ENCODE measurements at places on chromosomes 7 and 10.
A peak's percentile ranks its signal among the peaks of the same experiment; 100 is the strongest.

DNA sequence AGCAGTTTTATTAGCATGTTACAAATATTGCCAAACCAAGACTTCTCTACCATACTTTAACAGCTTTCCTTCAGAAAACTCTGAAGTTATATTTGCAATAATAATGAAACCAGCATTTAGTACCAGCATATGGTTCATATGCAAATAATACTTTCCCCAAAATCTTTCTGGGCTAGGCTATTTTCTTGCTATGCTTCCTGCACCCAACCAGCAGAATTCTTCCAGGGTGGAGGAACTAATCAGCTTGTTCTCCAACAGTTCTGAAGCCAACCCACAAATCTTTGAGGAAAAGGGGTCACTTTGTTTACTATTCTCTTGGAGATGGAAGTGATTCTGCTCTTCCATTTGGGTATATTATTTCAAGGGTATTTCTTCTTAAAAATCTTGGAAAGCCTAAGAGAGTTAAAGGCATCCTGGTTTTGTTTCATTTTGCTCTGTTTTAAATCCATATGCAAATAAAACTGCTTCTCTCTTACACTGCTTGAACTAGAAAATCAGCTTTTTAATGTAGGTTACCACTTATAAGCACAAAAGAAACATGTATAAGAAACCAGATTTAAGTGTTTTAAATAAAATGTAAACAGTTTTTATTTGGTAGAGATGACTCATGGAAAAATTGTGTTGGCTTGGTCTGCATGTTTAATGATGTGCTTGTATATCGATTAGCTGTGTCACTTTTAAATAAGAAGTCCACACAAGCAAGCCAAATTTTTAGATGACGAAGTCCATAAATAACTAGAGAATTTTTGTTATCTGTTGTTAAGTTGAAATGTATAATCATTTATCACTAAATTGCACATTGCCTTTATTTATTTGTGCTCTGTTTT lies 103.7 kb downstream of the HECTD2 start:
- DNase-seq, result no peak

DNA sequence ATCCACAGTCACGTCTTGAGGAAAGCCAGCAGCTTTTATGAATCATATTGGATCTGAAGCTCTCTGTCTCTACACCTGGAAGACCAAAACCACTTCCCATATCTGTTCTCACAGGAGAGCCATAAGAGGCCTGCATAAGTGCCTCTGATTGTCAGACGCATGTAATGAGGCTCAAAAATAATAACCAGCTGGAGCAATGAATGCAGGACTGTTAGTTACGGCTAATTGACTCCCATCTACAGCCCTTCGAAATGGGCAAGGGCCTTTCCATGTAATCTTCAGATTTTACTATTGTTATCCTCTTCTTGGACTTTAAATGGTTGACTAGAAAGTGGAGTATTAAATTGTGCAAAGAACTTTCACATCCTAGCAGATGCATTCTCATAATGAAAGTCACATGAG lies 4.4 kb upstream of the SEMA3C start:
- no peak for DNase-seq

- DNase-seq, result peak; percentile 38
Measured at GRCh38 chr10:90862908-90863514, 5.2 kb upstream of the HTR7 start.

- no peak for DNase-seq
Measured at GRCh38 chr7:29090836-29091601, 55.3 kb downstream of the CPVL start.

GRCh38 chr10:856416-857157 lies 74.9 kb downstream of the LARP4B start:
- no peak for DNase-seq

GRCh38 chr10:62250594-62251198 lies 17.9 kb downstream of the RTKN2 start:
- DNase-seq, result no peak

- no peak for DNase-seq
Measured at GRCh38 chr7:91847231-91847630, 33.3 kb downstream of the MTERF1 start.

GRCh38 chr10:55374060-55374459 lies 573.0 kb upstream of the PCDH15 start:
- DNase-seq, result no peak

GRCh38 chr10:100510533-100511308 lies 8.9 kb downstream of the SEC31B start:
- peak; percentile 95 for DNase-seq

DNA sequence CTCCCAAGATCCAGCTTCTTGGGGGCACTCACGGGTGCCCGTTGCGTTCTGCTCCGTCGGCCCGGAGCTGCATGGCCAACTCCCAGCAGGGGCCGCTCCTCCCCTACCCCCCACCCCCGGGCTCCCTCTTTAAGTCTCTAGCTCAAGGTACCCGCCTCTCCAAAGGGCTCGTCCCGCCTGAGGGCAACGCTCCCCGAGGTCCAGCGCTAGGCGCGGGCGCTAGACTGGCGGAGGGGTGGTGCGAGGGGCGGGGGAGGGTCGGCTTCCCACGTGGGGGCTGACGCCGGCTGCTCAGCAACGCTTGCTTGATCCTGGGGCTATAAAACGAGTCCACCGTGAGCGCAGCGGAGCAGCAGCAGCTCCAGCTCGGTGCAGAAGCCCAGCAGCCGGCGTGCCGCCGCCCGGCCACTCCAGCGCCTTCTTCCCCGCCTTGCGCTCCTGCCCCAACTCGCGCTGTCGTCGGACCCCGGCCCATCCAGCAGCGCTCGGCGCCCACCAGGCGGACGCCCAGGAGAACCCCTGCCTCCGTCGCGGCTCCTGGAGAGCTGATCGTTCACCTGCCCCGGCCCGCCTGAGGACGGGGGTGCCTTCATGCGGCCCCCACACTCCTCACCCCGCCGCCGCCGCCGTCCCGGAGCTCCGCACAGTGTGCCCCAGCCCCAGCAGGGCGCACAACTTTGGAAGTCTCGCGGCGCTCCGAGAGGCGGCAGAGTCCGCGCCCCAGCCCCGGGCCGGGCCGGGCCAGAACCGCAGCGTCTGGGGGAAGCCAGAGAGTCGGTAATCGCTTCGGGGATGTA lies at the start of gene ADRA2A:
TSS of gene ADRA2A (plus strand) at position 348 of the 797 bp plus-strand sequence. CDS start 968 bp downstream, outside the sequence.
- peak; percentile 52 for DNase-seq

- DNase-seq, result no peak
Measured at GRCh38 chr10:117163061-117163953, 25.2 kb upstream of the VAX1 start.

GRCh38 chr7:151902311-151902710 lies 25.4 kb upstream of the PRKAG2 start:
- no peak for DNase-seq

GRCh38 chr7:46832136-46832535 lies 749.8 kb downstream of the TNS3 start:
- no peak for DNase-seq

DNA sequence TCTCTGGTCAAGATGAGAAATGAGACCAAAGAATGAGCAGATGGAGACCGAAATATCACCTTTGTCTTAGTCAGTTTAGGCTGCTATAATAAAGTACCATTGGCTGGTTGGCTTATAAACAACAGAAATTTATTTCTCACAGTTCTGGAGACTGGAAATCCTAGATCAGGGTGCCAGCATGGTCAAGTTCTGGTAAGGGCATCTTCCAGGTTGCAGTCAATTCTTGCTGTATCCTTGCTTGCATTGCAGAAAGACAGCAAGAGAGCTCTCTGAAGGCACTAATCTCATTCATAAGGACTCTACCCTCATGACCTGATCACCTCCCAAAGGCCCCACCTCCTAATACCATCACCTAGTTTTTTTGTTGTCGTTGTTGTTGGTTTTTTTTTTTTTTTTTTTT lies 52.7 kb upstream of the MKLN1 start:
- no peak for DNase-seq

GRCh38 chr10:94630017-94630688 lies 53.4 kb upstream of the CYP2C18 start:
- peak; percentile 45 for DNase-seq

- peak; percentile 90 for DNase-seq
Measured at GRCh38 chr10:96043033-96043892, at the start of gene CCNJ. TSS of gene CCNJ (plus strand) at chr10:96043583. CDS start at chr10:96044394, 811 bp downstream.

DNA sequence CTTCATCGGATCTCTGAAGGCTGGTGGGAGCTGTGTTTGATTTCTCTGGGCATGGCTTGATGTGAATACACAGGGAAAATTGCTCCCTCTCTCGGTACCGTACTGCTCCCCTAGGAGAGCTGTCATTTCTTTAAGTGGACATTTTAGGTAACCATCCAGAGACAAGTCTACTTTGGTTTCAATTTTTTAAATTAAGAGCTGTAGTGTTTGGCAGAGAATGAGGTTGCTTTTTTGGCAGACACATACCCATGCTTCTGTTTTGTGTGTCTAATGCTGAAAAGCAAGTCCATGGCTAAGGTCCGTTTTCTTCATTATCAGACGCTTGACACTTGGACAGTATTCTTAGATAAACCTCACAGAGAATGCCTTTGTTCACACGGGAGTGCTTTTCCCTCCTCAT lies 61.3 kb upstream of the TRIL start:
- DNase-seq, result no peak

DNA sequence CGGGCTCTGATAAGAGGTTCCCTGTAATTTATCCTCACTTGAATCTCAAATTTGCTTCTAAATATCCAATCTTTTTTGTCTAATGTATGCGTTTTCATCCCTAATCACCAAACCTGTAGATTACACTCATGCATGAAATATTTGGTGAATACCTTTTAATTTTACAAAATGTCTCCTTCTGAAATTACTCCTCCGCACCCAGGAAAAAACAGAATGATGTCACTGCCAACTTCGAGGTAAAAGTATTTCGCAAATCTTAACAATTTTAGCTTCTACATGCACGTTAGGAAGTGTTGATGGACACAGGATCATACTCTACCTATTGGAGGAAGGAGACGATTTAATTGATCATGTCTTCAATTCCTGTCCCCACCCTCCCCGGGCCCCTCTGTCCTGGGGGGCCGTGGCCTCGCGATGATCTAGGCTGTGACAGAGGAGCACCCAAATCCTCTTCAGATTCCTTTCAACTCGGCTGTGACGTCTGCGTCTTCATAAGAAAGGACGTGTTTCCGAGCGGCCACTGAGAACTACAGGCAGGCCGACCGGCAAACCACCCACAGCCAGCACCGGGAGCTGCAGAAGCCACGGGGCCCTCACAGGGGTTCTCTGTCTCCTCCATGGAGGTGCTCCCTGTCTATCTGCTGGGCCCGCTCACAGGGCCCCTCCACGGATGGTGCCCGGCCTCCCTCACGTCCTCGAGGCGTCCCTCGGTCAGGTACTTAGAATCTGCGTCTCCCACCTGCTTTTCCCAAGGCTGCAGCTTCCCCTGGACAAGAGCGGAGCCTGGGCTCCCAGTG lies 8.7 kb upstream of the FAM20C start:
- no peak for DNase-seq

DNA sequence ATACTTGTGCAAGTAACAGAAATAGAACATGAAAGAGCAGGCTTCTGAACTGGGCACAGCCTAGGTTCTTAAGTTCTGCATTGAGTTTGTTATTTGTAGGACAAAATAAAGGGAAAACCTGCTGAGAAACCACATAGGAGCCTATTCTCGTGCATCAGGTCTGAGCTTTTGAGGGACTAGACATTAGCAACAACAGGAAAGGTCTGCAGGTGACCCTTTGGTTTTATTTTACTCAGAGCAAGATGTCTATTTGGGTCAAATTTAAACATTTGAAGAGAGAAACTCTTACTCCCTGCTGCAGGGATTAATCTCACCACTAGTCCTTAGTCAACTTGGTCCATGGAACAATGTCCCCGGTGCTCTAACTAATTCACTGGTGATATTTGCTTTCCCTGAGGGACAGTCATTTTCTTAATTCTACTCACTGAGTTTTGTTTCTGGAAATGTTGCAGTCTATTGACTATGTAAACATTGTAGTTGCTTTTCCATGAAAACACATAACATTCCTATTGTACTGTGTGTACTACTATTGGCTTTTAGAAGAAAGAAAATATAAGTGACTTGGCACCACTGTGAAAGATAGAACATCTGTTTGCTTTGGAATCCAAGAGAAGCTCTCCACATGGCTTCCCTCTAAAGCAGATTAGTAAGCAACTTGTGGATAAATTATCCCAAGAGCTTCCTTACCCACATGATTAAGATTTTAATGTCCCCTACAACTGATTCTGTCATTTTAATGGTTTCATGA lies 108.2 kb downstream of the CHRM2 start:
- DNase-seq, result no peak

GRCh38 chr7:17404006-17404405 lies 105.6 kb downstream of the AHR start:
- DNase-seq, result no peak

- no peak for DNase-seq
Measured at GRCh38 chr7:3264693-3265339, 36.2 kb upstream of the SDK1 start.

DNA sequence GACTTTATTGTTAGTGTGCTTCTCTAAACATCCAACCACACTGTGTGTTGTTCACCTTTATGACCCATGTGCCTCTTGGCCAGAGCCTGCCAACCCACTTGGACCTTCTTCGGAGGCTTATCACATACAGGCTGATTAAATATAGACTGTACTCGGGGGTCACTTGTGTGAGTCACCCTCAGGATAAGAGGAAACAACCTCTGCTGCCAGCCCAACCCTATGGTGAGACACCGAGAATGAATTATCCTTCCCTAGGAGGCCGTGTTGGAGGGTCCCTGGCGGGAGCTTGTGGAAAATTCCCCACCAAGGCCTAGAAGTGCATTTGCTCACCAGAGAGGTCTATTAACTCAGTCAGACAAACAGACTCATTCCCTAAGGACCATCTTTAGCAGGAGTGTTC lies 63.0 kb downstream of the FAS start:
- DNase-seq, result no peak

GRCh38 chr7:107836237-107837144 lies 33.5 kb upstream of the SLC26A3 start:
- DNase-seq, result no peak
